ENCODE measurements at places on chromosomes 11 and 22.

DNA sequence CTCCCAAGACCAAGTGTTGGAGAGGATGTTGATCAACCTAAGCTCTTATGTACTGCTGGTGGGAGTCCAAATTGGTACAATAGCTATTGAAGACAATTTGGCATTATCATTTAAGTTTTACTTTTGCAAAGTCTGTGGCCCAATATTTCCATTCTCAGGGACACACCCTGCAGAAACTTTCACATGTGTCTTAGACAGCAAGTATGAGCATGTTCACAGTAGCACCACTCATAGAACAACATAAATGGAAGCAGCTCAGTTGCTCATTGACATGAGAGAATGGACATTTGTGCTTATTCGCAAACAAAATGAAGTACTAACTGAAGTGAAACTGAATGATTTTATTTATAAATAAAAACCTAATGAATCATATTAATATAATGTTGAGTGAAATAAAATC is 135.5 kb downstream of the NOX4 start:
- no peak for DNase-seq

GRCh38 chr11:12150831-12151382 is 40.5 kb downstream of the MICAL2 start:
- DNase-seq: no peak

- no peak for DNase-seq
Measured at GRCh38 chr22:17086788-17087497, 2.1 kb downstream of the IL17RA start.

- no peak for DNase-seq
Measured at GRCh38 chr11:131874070-131874469, 503.7 kb downstream of the NTM start.

DNA sequence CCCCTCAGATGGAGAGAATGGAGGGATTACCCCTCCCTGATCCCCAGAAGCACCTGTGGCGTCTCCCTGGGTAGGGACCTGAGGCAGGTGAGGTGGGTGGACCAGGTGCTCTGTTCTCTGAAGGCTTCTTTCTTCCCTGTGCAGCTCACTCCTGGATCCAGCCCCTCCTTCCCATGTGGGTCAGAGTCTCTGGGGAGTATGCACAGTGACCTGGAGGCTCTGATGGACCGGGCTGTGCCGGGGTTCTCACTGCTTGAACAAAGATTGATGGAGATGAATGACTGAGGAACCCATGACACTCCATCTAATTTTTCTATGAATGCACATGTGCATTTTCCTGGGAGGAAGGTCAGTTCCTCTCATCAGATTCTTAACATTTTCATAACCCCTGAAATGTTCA is 78.6 kb upstream of the SHANK2 start:
- no peak for DNase-seq

DNA sequence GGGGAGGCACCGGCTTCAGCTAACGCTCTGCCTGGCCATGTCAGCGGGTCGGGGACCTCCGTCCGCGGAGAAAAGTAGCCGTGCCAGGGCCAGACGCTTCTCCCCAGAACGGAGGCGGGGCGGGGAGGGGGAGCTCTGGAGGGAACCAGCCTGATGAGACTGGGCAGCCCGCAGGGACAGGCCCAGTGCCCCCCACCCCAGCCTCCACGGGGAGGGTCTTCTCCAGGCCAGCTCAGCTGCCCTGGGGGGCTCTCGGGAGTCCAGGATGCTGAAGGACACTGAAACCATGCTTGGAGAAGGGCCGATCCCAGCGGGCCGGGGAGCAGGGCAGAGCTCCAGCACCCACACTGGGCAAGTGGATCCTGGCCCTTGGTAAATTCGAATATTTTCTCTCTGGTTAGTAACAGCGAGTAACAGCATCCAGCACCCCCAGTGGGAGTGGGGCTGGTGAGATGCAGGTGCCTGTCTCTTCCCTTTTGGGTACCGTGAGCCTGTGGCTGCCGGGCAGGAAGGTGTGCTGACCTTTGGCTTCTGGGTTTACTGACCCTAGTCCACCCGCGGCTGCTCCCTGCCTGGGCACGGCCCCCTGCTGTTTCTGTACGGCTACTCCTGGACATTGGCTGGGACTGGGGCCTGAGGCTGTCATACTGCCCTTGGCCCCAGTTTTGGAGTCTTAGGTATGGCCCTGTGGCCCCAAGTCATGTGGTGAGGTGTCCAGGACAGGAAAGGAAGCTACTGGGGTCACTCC is 35.8 kb downstream of the GRAMD4 start:
- DNase-seq: no peak

DNA sequence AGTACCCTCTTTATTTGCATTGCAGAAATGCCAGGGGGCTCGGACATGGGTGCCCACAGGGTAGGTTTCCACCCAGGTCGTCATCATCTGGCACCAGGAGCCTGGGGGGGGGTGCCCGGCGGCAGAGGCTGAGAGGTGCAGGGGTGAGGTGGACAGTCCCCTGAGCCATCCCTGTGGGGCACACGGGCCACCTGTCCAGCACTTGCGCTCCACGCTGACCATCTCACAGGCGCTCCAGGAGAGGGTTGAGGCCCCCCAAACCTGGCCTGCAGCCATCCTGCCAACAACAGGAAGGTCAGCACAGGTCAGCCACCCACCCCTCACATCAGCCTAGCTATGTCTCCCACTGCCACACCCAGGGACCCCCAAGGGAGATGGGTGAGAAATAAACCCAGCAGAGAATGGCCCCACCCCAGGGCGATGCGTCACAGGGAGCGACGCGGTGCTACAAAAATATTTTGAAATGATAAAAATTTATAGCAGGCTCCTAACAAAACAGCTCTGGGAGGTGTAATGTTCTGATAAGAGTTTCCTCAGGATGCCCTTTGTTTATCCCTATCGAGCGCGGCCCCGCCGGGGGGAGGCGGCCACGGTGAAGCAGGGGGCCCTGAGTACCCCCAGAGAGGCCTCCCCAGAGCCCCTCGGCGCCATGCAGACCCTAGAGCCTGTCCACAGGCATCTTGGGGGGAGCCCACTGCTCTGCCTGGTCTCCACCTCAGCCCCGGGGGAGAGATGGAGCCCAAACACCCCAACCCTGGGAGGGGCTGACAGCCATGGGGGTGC is 21.0 kb upstream of the GNB1L start:
- DNase-seq: no peak

GRCh38 chr11:65718964-65719492 is 1.6 kb downstream of the RNASEH2C start:
- no peak for DNase-seq

DNA sequence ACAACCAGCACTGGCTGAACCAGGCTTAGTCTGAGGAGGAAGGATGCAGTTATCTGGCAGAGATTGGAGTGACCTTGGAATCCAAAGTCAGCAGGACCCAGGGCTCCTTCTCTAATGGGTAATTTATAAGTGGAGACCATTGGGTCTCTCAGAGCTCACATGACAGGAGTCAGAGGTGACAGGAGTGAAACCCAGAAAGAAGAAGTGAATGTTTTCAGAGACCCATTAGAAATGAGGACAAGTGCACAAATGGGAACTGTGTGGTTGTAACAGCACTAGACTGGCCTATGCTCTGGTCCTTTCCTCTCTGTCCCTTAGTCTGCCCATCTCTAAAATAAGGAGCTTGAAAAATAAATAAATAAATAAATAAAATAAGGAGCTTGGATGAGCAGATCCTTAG is 107.4 kb downstream of the SERGEF start:
- DNase-seq: no peak

GRCh38 chr11:88178191-88178590 is 2.9 kb upstream of the RAB38 start:
- DNase-seq: no peak

DNA sequence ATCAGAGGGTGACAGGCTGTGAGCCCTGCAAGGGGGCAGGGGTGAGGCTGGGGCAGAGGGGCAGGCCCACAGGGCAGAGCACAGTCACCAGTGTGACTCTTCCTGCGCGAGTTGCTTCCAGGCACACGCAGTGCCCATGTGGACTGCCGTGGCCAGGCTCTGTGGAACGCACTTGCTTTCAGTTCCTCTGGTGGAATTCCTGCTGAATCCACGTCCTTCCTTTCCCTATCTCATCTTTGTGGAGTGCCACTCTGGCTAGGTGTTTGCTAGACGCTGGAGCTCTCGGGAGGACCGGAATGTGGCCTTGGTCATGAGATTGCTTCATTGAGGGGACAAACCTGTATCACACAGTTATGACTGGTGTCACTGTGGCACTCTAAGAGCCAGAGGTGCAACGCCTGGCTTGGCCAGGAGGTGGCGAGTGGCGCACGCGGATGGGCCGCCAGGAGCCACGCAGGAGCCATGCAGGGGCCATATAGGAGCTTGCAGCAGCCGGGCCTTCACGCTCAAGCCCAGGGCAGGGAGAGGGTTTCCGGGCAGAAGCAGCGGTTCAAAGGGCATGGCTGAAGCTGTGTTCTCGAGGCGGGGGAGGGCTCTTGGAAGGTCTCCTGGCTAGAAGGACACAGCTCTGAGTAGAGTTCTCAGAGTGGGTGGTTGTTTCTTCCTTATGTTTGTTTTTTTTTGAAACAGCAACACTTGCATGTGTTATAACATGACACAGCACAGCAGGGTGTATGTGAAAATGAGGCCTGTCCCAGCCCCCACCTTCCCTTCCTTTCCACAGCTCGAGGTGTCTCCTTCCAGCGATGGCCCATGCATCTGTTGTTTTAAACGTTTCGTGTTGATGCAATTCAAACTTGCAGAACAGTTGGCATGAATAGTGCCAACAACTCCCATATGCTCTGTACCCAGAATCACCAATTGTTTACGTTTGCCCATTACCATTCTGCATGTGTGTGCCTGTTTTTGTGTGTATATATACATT is 36.2 kb downstream of the TBC1D22A start:
- peak; percentile 54 for DNase-seq

DNA sequence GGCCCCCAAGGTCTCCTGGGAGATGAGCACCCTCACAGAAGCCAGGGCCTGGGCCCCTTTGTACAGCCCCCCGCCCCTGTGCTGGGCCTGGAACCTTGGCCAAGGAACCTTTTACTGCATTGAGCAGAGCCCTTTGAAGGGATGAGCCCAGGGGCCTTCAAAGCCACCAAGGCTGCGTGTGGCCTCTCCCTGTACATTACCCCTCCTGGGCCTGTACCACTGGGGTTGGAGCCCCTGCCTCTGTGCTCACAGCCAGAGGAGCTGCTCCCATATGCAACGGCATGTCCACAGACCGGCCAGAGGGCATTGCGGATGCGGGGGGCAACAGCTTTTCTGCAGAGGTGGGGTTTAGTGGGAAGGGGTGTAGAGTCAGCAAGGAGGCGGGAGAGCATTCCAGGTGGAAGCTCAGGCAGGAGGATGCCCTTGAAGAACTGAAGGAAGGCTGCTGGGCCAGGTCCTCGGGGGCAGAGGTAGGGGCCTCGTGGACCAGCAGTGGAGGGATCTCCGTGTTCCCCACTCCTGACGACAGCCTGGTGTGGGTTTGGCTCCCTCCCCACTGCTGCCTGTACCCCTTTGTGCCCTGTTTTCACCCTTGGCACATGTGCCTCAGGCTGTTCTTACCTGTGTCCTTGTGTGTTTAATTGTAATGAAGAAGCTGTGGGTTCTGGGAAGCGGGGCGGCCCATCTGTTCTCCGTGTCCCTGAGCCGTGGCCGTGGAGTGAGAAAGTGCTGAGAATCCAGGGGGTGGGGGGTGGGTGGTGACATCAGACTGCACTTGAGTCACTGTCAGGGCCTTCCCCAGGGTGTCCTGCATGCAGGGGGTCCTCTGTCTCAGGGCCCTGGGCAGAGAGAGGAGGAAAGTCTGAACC is 46.9 kb downstream of the ARHGAP8 start:
- no peak for DNase-seq

DNA sequence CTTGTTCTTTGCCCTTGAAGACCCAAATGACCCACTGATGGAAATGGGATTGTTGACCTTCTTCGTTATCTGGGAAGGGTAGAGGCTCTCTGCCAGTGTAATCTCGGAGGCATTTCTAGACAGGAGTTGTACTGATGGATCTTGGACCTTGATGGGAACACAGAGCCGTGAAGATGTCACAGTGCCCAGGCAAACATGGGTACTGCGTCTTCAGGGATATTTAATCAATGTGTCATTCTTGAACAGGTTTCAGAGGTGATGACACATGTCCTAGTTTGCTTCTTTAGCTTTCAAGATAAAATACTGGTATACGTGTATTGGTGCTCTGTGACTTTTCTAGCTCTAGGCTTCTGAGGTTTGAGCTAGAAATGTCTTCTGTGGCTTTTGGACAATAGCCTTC is 6.2 kb downstream of the LDLRAD3 start:
- DNase-seq: no peak

DNA sequence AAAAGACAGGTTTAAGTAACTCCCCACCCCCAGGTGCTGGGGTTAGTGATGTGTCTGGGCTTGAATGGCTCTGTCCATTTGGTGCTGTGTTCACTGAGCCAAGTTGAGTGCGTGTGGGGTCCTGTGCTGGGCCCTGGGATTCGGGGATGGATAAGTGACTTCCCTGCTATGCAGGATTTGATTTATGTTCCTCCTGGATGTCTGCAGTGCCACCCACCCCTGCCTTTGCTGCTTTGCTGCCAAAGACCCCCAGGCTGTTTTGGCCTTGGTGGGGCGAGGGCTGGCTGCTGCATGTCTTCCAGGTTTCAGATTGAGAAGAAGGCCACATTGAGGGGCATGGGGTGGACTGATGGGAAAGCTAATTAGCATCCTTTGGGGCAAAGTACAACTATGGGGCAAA is 77.9 kb upstream of the PARVG start:
- DNase-seq: no peak

DNA sequence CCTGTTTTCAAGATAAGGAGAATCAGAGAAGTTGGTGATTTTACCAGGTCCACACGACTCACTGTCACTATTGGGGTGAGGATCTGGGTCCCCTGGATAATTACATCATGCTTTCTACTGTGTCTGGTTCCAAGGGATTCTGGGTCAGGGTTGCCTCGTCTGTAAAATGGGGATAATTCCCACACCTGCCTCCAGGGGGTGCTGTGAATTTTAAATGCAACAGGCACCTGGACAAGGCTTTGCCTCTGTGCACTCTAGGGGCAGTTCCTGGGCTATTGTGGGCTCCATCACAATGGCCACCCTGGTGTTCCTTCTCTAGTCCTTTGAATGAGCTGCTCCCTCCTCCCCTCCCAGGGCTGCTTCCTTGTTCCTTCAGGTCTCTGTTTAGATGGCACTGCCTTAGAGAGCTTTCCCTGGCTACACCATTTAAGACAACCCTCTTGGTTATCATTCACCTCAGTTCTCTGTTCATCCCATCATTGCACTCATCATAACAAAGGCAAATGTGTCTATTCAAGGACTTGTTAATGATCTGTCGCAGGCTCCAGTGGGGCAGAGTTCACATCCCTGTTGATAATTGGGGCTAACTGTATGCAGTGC is 178.6 kb downstream of the MIAT start:
- DNase-seq: no peak

- no peak for DNase-seq
Measured at GRCh38 chr11:101182467-101182866, 52.9 kb upstream of the PGR start.

GRCh38 chr11:102810950-102811660 is 13.1 kb upstream of the MMP1 start:
- no peak for DNase-seq
